ENCODE measurements at places on chromosomes 16 and 17.

DNA sequence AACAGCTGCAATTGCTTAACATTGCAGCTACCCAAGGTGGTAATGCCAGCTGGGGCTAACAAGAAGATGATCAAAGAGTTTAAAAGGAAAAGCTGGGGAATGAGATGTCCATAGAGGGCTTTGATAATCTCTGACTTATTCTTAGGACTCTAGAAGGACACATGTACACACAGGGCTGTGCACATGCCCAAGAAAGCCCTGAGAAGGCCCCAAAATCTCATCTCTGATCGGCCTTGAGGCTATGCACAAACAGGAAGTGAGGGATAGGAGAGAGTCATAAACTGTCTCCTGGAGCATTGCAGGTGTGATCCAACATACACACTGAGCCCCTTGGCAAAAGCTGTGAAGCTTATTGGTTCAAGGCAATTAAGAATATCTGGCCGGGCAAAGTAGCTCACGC lies 17.2 kb upstream of the RABEP1 start:
- no peak for DNase-seq

GRCh38 chr17:550041-550398 lies 164.6 kb downstream of the VPS53 start:
- DNase-seq, result no peak

- DNase-seq, result no peak
Measured at GRCh38 chr16:74903120-74903519, 81.8 kb downstream of the WDR59 start.

GRCh38 chr17:51954232-51954765 lies 204.2 kb downstream of the CA10 start:
- DNase-seq, result no peak

- no peak for DNase-seq
Measured at GRCh38 chr17:7466639-7467341, 12.6 kb downstream of the ZBTB4 start.

- no peak for DNase-seq
Measured at GRCh38 chr17:37642681-37643080, 565 bp downstream of the DDX52 start.

- DNase-seq, result no peak
Measured at GRCh38 chr16:73151225-73151624, 103.3 kb upstream of the ZFHX3 start.

- no peak for DNase-seq
Measured at GRCh38 chr17:66807182-66807581, 27.7 kb upstream of the CACNG5 start.

DNA sequence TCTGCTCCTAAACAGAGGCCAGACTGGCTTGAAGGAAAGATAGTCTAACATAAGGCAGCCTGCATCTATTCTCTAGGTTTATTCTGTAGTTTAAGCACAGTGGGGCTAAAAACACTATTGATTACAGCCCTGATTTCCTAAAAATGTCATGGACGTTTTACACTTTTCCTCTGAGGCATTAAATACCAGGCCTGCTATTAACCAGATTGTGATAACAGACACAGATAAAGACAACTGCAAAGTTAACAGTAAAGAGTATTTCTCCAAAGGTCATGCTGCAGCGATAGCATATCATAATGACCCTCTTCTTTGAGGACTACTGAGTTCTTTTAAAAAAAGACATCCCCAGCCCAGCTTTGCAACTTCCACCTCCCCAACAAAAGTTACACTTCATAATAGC lies 59.6 kb upstream of the MON1B start:
- no peak for DNase-seq

GRCh38 chr17:67095803-67096202 lies 51.4 kb downstream of the CACNG1 start:
- DNase-seq, result no peak

GRCh38 chr17:78174870-78175642 lies 6.7 kb downstream of the SYNGR2 start:
- DNase-seq, result no peak

DNA sequence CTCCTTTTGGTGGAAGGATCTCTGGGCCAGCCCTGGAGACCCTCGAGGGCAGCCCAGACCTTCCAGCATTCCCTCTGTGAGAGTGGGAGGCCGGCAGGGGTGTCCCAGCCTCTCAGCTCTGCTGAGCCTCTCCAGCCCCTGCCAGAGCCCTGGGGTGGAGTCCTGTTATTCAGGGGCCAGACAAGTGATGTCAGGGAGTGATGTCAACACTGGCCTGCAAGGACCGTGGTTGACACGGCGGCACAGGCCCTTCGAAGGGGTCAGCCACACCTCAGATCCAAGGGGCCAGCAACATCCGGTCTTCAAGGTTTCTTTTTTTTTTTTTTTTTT lies 231.2 kb downstream of the KATNIP start:
- no peak for DNase-seq

DNA sequence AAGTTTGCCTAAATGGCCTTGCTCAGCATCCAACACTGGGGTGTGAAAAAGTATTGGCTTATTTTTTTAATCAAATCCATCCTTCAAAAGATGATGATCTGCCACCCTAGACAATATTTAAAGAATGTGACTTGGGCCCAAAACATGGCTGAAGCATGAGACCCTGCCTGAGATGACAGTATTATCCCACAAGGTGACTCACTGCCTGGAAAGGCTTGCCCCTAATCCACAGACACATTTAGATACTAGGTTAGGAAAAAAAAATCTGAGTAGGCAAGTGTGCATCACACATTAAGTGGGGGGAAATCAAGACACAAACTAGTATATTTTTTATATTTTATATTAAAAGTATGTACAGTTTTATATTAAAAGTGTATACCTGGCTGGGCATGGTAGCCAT lies 38.4 kb downstream of the TOM1L2 start:
- no peak for DNase-seq

GRCh38 chr17:17408236-17408794 lies 68.5 kb upstream of the MED9 start:
- DNase-seq, result peak; percentile 55

- no peak for DNase-seq
Measured at GRCh38 chr16:27245276-27246172, 23.0 kb downstream of the NSMCE1 start.

DNA sequence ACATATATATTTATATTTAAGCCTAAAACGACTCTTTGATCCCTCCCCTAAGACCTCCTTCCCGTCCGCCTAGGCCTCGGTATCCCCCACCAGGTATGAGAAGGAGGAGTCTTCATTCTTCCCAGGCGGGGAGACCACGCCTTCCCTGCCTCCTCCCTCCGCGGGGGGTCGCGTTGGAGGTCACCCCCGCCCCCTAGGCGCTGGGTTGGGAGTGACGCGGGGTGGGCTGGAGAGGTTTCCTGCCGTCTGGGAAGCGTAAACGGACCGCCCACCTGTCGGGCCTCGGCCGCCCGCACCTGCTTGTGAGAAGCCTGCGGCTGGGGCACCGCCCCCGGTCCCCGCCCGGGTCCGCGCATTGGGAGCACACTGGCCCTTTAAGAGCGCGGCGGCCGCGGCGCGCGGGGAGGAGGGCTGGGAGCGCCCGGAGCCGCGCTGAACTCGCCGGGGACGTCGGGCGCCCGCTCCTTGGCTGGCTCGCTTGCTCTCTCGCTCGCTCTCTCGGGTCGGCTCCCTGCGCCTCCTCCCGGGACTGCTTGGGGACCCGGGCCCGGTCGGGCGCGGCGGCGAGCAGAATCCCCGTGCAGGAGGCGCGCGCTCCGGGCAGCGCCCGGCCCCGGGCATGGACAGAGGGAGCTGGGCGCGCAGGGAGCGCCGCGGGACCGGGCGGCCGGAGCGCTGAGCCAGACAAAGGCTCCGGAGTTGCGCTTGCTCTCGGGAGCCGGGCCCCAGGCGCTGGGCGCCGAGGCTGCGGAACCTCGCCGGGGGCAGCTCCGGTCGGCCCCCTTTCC lies at the start of gene MMP15:
MMP15 (plus strand) TSS at position 404 of the 788 bp plus-strand sequence. CDS start 597 bp downstream, outside the sequence.
- peak; percentile 50 for DNase-seq

- no peak for DNase-seq
Measured at GRCh38 chr17:77125432-77125901, 15.3 kb upstream of the SEC14L1 start.

GRCh38 chr16:85424260-85425073 lies 188.7 kb upstream of the GSE1 start:
- DNase-seq, result no peak

- no peak for DNase-seq
Measured at GRCh38 chr17:34566201-34566600, 13.2 kb upstream of the TMEM132E start.

DNA sequence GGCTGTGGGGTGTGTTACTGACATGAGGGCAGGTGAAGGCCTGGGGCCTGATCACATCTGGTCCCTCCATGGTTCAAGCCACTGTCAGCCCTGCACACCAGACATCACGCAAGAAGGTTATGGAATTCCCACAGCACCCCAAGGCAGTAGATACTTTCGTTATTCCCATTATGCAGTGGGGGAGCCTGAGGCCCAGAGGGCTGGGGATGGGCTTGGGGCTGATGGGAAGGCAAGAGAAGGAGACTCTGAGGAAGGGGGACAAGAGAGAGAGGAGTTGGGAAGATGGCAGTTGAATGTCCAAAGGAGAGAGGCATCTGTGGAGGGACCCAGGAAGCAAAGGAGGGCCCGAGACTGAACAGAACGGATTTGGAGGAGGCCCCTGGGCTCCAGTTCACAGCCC lies 34.7 kb downstream of the TRPV2 start:
- no peak for DNase-seq

DNA sequence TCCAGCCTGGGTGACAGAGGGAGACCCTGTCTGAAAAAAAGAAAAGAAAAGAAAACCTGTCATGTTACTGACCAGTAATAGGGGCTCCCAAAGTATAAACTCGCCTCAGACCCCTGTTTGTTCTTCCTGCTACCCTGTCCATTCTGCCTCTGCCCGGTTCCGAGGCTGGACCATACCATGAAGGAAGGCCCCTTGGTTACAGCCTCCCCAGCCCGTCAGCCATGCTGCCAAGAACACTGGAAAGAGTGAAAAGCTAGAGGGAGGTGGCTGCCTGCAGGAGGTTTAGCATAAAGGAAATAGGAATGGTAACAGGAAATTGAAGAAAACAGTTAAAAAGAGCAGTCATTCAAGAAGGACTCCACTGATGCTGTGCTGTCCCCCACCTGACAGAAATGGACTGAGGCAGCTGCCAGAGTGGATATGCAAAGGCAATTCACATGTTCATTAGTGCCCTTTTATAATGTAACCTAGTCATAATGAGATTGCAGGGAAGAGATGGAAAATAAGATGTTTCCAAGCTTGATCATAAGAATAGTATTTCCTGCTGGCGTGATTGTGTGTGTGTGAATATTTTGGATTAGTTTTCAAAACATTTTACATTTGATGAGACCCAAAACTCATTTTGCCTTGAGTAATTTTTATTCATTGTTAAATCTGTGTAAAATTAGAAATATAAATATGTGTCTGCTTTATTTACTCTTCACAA lies 102.6 kb downstream of the GOSR1 start:
- no peak for DNase-seq

DNA sequence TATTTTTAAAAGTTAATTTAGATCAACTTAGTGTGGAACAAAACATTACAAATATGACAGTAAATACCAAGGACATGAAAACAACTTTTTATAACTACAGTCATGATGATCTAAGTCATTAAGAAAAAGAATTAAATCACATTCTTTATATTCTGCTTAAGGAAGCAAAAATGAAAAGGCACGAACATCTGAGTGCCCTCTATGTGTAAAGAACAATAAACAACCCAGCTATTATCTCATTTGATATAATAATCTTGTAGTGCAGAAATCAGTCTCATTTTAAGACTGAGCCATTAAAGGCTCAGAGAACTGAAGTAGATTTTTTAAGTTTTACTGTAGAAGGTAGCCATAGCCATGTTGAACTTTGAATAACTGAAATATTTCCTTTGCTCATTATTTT lies 13.4 kb downstream of the MYO1D start:
- DNase-seq, result no peak

DNA sequence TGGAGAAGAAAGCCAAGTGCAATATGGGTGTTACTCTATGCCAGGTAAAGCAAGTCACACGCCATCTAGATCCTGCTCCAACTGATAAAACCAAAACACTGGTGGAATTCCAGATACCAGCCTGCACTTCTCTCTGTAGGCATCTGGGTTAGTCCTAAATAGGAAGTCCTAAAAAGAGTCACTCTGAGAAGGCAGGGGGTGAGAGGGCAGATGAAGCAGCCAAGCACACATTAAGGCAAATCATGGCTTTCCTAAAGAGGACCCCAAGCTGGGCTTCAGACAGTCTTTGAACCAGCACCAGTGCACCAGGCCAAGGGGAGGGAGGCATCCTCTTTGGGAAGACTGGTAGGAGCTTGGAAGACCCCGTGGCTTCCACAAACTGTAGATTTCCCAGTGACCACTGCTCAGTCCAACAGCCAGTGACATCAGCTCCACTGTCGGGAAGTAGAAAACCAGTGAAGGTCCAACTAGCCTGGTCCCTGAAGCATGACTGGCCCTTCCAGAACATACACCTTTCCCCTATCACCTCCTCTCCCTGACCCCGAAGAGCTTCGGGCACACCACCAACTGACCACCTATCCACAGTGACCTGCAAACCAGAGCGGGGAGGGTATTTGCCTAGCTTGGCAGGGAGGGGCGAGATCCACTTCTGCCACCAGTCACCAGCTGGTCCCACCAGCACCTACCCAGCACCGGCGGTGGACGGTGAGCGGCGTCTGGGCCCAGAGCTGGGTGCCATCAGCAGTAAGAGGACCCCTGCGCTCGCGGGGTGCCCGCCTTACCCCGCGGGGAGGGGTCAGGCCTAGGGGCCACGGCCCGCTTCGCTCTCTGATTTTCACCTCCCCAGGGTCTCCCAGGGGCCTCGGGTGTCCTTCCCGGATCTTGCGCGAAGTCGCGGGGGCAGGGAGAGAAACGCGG lies 1.0 kb downstream of the LITAF start:
- DNase-seq, result peak; percentile 73

- no peak for DNase-seq
Measured at GRCh38 chr17:9587969-9588656, 11.7 kb downstream of the CFAP52 start.

DNA sequence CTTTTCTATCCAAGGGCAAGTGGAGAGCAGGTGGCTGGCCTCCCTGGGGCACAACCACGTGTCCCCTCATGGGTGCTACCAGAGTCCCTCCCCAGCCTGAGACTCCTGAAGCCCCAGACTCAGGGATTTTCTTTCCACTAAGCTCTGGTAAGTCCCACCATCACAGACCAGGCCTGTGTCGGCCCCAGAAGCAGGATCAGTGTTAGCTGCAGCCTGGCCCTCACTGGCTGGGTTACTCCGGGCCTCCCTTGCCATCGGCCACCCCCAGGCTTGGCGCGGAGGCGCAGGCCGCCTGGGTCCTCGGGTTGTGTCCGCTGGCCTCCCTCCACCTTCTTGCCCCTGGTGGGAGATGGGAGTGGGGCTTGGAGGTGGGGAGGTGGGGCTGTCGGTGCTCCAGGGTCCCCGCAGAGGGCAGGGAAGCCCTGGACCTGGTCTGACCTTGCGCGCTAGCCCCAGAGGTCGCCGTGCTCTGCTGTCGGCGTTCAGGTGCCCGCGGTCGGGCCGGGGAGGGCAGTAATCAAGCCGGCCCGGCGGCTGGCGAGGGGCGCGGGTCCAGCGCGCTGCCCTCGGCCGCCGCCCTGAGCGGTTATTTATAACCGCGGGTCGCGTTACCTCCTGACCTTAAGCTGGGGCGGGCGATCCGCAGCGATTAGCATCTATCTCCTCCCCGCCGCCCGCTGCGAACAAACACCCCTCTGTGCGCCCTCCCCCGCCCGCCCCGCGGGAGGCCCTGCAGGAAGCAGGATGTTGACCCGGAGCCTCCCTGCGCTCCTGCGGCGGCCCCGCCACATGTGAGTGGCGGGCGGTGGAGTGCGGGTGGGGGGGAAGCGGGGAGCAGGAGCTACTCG lies 78.1 kb upstream of the TOB1 start:
- peak; percentile 81 for DNase-seq

All from stimulated activated effector memory CD8-positive, alpha-beta T cell treated with anti-CD3 and anti-CD28 coated beads, Interleukin-12 subunit alpha, Interleukin-12 subunit beta, amount 100 ng/mL, for 72 hours (primary cell).